NAMALWA (cell line): ENCODE measurements at places on chromosomes 3 and 15.

DNA sequence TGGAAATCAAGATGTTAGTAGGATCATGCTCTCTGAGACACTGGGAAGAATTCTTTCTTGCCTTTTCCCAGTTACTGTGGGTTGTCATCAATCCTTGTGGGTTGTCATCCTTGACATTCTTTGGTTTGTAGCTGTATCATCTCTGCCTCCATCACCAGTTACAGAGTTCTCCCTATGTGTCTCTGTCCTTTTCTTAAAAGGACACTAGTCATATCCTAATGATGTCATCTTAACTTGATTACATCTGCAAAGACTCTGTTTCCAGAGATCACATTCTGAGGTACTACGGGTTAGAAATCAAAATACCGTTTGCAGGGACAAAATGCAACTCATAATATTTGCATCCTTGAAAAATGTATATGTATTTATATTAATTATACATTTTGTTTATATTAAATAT is 500.4 kb downstream of the ZBBX start:
- no peak for DNase-seq

GRCh38 chr3:121515862-121516261 is 29.9 kb downstream of the POLQ start:
- no peak for DNase-seq

GRCh38 chr3:182451871-182452270 is 341.4 kb upstream of the ATP11B start:
- DNase-seq, result no peak

GRCh38 chr15:39451121-39451688 is 129.7 kb upstream of the THBS1 start:
- DNase-seq, result no peak

- DNase-seq, result no peak
Measured at GRCh38 chr15:39438260-39438659, 142.6 kb upstream of the THBS1 start.

GRCh38 chr15:65086680-65087111 is 10.2 kb downstream of the KBTBD13 start:
- peak; percentile 49 for DNase-seq

GRCh38 chr3:184784731-184785500 is 27.1 kb upstream of the VPS8 start:
- DNase-seq, result peak; percentile 27

GRCh38 chr15:60536314-60536713 is 57.4 kb upstream of the ICE2 start:
- DNase-seq, result no peak

- DNase-seq, result no peak
Measured at GRCh38 chr3:60036803-60037202, 987.0 kb upstream of the CFAP20DC start.

GRCh38 chr3:116863822-116864589 is 154.4 kb downstream of the TUSC7 start:
- peak; percentile 47 for DNase-seq

DNA sequence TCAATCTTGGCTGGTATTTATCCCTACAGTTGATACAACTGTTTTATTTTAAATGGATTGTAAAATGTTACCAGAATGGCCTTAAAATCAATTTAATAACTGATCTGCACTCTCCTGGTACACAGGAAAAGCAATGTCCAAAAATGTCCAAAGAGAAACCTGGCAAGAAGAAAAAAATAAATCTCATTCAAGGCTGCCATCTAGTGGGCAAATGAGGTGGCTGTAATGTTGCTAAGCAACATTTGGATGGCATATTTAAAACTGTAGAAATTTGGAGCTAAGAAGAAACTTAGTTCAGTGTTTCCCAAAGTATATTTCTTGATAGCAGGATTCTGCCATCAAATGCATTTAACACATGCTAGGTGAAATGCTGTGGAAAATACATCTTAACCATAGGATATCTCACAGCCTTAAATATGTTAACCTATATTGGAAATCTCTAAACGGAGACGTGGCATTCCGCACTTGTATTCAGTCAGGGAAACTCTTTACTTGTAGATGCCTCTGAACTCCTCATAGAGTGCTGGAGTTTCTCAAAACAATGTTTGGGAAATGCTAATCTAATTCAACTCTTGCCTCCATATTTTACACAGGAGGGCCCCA is 216.8 kb downstream of the ERC2 start:
- peak; percentile 48 for DNase-seq

DNA sequence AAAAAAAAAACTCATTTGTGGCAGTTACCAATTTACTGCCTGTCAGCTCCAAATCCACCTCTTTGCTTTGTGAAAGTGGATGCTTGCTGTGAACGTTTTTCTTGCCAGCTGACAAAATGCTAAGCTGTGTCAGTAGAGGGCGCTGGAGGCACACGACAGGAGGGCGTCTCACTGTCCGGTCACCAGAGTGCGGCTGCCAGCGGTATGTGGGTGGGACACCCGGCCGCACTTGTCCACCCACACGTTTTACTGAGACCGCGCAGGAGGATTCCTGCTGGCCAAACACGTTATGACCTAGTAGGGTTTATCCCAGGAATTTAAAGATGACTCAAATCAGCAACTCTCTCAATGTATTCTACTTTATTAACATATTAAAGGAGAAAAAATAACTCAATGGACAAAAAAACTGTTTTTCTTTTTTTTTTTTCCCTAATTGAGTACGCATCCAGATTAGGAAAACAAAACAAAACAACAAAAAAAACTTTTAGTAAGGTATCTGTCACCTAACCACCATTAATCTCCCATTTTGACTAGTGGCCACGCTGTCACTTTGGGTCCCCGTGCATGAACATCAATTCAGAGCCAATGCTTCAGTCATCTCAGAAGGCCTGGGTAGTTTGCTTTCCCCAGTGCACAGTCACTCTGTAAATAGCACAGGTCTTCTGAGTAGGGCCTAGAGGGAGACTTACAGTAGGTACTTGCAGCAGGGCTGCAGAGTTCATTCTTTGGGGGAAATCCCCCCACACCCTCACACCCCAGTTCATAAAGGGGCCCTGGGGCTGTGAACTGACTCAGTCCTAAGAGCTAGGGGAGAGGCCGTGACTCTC is 43.8 kb upstream of the RPL35A start:
- peak; percentile 89 for DNase-seq

DNA sequence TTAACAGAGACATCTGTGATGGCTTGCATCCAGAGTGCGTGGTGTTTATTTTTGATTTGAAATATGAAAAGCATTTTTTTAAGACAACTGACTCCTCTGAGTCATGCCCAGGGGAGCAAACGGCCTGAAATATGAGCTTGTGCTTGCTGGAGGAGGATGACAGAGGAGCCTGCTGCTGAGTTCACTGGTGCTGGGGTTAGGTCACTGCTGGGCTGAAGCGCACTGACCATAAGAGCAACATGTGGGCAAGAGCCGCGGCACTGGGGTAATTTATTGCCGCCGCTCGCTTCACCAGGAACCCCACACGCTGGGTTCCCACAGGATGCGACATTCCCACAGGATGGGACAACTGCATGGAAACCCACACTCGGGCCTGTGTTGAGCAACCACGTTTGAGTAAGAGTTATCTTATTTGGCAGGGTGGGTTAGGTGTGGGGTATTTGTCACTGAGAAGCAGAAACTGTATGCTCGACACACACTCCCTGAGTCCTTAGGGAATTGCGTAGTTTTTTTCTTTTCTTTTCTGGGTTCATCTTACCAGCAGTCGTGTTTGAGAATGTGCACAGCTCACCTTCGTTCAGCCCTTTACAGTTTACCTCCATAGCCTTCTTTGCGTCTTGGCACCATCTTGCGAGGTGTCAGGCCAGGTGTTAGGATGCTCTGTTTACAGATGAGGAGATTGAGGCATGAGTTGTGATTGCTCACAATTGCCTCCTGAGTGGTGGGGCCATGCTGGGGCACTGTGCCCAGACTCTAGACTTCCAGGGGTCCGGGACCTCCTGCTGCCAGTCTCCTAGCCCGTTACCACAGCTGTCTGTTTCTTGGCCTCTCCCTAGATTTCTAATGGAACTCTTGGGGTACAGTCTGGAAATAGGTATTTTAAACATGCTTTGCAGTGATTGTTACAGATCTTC is 60.4 kb downstream of the SMAD3 start:
- no peak for DNase-seq

DNA sequence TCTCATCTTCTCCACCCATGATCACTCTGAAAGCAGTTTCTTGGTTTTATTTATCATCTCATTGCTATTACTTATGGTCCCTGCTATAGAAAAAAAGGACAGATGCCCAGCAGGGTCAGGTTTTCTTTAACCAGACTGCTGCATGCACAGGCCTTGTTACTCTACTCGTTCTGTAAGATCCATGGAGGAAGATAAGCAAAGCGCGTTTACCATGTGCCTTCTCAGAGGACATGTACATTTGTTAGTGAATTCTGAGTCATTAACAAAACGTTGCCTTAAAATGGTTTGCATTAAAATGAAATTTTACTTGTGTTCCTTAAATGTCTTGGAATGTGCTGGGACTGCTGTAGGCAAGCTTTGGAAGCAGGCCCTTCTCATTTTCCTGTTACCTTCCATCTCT is 657.3 kb upstream of the KCNMB2 start:
- no peak for DNase-seq

DNA sequence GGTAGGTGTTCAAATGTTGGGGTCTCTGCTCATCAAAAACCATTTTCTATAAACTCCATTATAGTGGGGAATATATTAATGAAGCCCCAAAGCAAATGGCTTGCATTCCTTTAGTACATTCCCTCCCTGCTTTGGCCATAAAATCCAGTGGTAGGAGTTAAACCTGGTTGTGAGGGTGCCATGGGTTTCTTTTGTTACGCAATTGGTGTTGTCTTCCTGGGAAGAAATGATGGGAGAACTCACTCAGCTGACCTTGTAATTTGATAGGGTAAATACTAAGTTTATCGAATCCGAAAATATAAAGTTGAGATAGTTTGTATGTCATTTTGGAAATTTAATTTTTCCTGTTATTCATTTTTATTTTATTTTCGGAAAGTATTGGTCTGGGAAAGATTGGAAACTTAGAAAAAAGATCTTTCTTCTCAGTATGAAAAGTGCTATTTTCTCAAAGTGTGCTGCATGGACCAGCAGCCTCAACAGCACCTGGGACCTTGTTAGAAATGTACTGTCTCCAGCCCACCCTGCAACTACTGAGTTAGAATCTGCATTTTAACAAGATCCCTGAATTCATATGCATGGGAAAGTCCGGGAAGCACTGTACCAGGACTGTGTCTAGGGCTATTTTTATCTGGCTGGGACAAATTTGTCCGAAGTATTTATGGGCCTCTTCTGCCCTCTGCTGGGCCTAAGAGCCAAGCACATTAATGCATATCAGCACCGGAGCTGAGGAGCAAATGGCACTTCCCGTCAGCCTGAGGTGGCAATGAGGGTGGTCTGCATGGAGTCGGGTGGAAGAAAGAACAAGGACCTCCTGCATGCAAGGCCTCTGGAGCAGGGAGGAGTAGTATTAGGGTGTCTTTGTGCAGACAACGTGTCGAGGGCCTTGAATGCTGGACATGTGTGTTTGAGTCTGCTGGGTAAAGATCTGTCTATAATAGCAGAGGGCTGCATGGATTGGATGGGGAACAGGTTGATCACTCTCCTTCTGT is 54.7 kb downstream of the FAM81A start:
- DNase-seq, result peak; percentile 68

DNA sequence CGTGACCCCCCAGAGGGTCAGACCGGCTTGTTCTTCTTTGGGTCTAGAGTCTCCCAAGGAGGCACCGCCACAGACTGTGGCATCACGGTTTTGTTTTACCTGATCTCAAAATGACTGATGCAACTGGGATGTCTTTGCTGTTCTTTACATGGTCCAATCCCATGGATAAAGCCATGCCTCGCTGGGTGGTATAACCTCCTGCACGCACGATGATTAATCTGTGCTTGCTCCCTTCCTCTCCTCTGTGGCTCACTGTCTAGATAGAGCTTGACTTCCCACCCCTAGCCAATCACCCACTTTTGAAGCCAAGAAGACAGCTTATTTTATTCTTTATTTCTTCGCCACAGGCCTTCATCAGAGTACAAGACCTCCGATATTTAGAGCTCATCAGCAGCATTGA is 36.6 kb upstream of the RHO start:
- DNase-seq, result no peak

DNA sequence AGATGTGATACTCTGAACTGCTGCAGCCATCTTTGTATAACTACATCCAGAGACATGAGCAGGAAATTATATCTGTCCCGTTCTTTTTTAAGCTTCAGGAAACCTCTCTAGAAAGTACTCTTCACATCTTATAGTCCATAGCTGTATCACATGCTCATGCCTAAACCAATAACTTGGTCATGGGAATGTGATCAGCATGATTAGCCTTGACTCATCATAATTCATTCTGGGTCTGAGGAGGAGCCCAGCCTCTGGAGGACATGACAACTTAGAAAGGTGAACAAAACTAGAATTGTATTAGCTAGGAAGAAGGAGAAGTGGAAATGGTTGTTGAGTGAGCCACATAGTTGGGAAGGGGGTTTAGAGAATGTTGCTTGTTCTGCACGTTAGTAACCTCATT is 12.9 kb downstream of the PPM1L start:
- DNase-seq, result no peak

DNA sequence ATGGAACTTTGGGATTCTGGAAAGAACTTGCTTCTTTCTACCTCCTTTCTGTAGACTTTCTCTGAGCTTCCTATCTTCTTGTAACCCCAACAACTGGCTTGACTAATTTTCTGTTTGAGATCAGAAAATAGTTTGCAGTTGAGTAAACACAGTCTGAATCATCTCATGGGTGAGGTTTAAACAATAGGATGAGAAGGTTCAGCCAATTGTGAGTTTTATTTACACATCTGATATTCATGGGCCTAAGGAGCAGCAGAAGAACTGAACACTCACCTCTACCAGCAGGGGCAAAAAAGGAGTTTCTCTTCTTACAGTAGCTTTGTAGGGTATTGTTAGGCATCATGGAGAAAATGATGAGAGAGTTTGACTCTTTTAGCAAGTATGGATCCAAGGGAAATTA is 54.2 kb downstream of the DTWD1 start:
- DNase-seq, result no peak

DNA sequence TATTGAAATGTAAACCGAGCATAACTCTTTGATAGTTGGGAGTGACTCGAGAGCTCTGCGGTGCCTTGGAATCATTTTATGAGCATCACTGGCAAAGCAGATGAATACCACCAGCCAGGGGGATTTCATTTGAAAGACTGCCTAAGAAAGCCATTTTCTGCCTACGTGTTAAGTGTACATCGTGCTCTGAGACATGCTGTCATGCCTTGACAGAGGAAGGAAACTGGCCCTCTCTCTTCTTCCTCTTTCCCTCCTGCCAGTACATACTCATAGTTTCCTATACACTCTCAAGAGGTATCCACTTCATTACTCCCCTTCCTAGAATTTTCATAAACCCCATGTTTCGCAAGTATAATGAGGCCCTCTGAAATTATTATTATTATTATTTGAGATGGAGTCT is 8.8 kb downstream of the BCL2A1 start:
- no peak for DNase-seq

- DNase-seq, result no peak
Measured at GRCh38 chr3:51975852-51976549, 1.1 kb downstream of the ABHD14A start.
